ENCODE measurements at places on chromosomes 5 and 9. TPM values are rescaled to one million over a fixed set of nuclear protein-coding genes. Genes with fewer than 3 reads are reported as not detected.

PDLIM7 gene
- 50.2 TPM for total RNA-seq

DELE1 gene
- total RNA-seq = 49.3 TPM

HAVCR2 gene
- total RNA-seq = 23.2 TPM

HAVCR1 gene
- 0.40 TPM for total RNA-seq

PCDHGB4 gene
- not detected for total RNA-seq

TSSK1B gene
- not detected for total RNA-seq

PCDHA4 gene
- total RNA-seq = not detected

TLR4 gene
- not detected for total RNA-seq

CTXN3 gene
- total RNA-seq = not detected

TMEM171 gene
- total RNA-seq = not detected

ZNF622 gene
- total RNA-seq = 35.9 TPM
